CD4-positive, alpha-beta T cell treated with Interleukin-12 subunit alpha and Interleukin-12 subunit beta, for 1 hour (primary cell): ENCODE measurements at places on chromosomes 13 and 19.

GRCh38 chr13:102275969-102276368 is 125.9 kb downstream of the FGF14 start:
- no peak for DNase-seq

DNA sequence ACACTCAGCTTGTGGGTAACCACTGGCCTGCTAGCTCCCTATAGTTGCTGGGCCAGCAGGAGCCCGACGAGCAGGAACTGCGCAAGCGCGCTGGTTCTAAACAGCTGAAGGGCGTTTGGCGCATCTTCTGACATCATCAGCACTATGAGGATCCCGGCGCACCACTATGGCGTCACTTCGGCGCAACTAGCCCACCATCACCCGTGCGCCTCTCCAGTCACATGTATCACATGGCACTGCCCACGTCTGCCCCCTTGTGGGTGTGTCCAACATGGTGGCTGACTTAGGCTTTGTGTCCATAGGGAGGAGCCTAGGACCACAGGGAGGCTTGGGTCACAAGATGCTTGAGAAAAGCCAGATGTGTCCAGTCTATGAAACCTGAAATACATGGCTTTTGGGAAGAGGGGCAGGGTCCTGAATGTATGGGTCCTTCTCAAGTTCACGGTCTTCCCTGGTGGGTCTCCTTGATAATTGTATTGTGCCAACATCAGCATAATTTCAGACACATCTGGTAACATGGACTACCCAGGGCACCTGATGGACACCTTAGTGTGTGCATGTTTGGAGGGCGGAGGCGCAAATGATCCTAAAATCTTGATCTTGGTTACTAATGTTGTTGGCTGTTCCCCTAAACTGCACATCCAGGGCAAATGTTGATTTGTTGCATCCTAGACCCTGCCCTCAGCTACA is 18.0 kb downstream of the KLK4 start:
- DNase-seq, result no peak

DNA sequence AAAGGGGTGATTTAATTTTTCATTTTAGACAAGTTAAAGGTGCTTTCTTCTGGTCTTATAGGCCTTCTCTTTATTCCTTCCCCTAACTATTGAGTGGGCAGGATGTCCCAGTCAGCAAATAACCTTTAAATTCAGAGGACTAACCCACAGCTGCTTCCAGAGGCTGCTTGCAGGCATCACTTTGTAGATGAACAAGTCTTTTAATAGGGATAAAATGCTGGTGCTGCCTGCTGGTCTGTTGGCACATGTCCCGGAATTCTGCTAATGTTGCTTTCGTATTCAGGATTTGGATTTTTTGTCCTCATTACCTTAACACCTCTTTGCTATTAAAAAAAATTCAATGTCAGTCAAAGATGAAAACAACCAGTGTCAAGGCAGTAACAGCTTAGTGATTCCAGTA is 132.7 kb upstream of the KL start:
- DNase-seq, result no peak

DNA sequence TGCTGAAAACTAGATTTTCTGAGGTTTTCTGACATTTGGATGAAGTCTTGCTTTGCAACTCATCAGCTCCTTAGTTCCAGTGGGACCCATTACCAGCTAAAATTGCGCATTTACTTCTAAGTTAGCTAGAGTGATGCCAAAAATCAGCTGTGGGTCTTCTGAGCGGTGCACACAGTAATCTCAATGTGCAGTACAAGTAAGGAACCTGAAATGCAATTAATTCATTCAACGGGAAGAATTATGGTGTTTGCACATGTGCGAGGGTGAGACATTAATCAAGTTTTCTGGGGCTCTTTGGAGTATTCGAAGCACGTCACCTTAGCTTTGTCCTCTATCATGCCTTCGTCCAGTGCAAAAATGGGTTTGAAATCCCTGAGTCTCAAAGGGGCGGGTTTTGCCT is 146.2 kb downstream of the MYO16 start:
- DNase-seq, result no peak

- no peak for DNase-seq
Measured at GRCh38 chr19:2446381-2446780, 10.4 kb downstream of the LMNB2 start.

GRCh38 chr13:77980592-77980991 is 62.0 kb upstream of the EDNRB start:
- DNase-seq, result no peak

DNA sequence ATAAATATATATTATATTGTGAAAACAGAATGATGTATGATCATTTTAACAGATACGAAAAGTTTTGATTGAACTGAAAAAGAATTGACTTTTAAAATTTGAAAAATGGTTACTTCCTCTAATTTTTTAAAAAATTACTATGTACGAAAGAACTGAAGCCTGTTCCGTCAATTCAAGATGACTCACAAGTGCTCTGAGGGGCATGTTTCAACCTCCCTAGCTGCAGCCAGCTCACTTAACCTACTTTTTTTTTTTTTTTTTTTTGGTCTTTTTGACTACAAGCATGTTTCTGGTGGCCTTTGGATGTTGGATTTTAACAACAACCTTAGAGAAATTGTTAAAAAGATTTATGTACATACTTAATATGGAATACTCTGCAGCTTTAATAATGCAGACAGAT is 1139.3 kb downstream of the DIAPH3 start:
- no peak for DNase-seq

DNA sequence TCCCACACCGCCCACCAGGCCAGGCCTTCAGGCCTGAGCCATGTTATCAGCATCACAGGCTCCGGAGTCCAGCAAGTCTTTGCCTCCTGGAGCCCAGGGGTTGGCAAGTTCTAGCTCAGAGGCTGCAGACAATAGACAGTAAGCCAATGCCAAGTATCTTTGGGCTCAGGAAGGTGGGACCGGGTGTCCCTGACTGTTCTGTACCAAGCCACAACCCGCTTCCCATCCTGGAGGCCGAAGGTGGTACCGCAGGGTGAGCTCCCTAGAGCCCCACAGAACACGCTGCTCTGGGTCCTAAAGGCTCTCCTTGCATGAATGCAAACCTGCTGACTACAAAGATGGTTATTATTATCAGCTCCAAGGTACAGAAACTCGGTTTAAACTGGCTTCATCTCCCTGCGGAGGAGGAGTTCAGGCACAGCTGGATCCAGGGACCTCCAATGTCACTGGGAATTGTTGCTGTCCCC is 5.5 kb upstream of the FSTL3 start:
- DNase-seq, result no peak

DNA sequence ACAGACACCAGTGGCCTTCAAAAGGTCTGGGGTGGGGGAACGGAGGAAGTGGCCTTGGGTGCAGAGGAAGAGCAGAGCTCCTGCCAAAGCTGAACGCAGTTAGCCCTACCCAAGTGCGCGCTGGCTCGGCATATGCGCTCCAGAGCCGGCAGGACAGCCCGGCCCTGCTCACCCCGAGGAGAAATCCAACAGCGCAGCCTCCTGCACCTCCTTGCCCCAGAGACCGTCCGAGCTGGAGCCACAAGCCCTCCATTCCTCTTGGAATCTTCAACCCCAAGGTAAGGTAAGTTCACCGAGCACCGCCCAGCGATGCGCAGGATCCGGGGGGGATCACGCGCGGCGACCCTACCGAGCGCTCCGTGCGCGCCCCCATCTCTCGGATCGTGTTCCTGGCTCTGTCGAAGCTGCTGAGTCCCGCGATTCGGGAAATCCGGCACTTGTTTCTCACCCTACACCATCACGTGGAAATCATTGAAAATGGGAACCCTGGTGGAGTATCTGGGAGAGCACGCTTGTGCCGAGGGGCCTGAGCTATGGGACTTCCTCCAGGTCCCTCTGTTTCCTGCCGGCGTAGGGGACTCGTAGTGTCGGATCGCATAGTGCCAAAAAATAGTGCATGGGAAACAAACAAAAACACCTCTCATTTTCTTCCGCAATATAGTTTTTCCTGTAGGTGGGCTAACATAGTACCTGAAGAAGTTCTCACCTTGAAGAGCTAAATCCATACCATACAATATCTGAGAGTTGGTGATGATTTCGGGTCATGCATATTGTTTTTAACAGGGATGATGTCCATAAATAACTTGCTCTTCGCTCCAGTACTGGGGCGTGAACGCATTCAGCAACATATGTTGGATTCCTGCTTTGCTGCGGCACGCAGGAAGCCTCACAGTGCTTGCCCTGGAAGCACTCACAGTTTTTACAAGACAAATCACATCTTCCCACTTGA is 9.3 kb downstream of the PDX1 start:
- DNase-seq, result no peak

GRCh38 chr19:33514885-33515551 is 6.6 kb downstream of the PEPD start:
- peak; percentile 16 for DNase-seq

- no peak for DNase-seq
Measured at GRCh38 chr13:84823528-84823927, 941.3 kb upstream of the SLITRK1 start.

GRCh38 chr19:33767898-33768413 is 28.7 kb upstream of the KCTD15 start:
- DNase-seq, result no peak

DNA sequence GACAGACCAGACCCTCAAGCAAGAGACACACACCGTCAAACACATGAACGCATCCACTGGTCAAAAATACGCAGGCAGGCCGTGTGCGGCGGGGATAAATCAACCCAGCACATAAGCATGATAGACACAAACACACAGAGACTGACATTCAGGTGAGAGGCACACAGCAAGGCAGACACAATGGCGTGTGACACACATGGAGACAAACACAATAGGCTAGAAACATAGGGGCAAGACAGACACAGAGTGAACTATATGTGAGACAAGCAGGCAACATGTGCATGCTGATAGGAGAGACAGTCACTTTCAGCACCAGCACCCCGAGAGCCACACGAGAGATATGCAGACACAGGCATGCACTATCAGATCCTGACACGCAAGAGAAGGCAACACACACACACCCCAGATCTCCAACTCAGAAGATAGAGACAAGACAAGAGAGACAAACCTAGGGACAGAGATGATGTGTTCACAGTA is 6.9 kb upstream of the JUNB start:
- DNase-seq, result peak; percentile 45
